ENCODE measurements at places on chromosomes 7 and 10.

DNA sequence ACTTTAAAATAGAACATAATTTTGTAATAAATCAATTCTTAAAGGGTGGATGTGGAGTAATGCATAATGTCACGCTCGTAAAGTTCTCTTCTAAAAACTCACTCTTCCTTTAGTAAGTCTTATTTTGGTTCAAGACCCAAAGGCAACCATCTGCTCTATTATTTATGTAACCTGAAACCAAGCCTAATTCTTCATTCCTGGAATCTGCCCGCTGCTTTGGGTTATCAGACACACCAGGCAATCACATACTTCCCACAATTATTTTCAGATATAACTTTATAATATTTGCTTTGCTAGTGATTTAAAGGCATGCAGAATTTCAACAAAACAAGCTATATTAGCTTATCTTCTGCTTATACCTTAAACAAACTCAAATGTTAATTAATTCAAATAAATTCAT is 39.0 kb downstream of the RAB11FIP2 start:
- no peak for DNase-seq

DNA sequence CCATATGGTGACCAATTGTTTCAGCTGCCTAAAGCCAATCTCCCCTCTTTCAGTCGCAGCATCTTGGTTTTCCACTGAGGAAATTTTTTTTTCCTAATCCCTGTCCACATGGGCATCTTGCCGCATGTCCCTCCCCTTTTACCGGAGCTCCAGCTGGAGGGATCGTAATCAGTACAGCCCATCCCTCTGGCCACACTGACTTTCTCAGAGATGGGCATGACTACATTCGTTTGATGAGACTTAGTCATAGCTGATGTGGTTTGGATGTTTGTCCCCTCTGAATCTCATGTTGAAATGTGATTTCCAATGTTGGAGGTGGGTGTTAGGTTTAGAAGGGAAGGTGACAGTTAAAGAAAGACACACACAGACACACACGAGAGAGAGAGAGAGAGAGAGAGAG is 186.8 kb upstream of the CXCL12 start:
- no peak for DNase-seq

DNA sequence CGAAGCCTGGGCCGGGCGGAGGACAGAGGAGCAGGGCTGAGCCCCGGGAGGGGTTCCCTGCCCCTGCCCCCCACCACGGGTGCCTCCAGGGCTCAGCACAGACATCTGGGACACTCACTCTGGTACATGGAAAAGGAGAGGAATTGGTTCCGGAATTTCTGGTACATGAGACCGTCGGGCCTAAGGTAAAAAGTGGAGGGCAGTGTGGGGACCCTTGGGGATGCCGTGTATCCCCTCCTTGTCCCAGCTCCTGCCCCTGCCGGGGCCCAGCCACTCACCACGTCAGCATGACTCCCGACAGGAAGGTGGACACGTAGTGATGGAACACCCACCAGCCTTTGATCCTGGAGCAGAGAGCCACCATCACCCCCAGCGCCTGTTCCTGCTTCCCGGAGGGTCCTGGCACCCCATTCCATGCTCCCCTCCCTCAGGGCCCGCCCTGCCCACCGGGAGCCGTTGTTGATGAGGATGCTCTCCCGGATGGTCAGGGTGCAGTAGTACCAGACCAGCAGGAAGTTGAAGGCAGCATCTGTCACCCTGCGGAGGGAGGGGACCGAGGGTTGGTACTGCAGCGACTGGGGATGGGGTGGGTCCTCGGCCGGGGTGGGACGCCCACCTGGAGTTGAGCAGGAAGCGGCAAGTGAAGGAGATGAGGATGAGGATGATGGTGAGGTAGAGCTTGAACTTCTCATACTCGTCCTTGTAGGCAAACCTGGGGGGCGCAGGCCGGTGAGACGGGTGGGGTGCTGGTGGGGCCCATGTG is 6.4 kb downstream of the TMEM120A start:
- no peak for DNase-seq

DNA sequence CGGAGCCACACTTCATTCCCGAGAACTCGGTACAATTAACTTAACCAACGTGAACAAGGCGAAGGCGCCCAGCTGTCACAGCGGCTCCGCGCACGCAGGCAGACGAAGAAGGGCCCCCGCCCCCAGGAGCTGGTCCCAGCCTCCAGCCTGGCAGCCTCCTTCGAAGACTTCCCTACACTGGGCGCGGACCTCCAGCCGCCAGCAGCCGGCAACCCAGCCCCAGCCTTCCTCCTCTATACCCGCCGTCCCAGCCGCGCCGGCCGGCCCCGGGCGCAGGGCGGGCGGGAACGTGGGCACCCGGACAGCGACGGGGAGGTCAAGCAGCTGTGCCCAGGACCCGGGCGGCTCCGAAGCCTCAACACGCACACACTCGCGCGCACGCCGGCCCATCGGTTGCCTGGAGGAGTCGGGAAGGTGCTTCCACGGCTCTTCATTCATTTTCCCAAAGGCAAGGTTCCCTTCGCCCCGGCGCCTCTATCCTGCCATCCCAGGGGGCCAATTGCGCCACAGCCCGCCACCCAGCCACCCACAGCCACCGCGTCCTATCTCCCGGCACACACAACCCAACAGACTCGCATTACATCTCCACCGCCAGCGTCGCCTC is 1.6 kb downstream of the CHST15 start:
- DNase-seq: no peak

GRCh38 chr10:35451151-35452016 is 115.1 kb downstream of the CCNY start:
- DNase-seq: no peak

DNA sequence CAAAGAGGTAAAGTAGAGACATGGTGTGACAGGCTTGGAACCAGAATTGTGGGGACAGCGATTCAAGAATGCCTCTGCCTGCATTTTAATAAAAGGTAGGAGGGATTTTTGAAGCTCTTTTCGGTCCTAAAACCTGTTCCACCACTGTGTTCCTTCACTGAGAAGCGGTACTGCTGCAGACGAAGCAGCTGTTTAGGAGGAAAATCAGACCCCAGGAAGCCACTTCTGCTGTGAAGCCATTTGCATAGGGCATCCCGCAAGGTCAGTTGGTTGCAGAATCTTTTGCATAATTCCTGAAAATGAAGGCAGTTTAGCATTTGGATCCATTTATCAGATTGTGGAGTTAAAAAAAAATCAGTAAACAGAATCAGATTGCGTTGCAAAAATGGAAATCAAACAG is 183.3 kb upstream of the PRKCQ start:
- DNase-seq: no peak

GRCh38 chr10:86167762-86168128 is 198.8 kb downstream of the GRID1 start:
- no peak for DNase-seq

DNA sequence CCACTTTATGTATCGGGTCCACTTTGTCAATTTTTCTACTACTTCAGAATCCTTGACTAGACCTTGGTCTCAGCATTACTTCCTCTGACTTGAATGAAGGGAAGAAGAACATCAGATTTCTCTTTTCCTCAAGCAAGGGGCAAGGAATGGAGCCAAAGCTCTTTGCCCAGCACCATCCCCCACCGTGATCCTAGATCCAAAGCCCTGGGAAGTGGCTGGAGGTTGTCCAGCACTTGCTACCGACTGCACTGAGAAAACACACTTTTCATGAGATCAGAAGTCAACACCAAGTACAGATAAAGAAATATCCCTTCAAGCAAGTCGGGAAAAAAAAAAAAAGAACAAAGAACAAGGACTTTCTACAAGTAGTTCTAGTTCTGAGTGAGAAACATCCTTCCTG is 102.1 kb upstream of the DDC start:
- no peak for DNase-seq

- no peak for DNase-seq
Measured at GRCh38 chr10:52121688-52122087, 192.4 kb upstream of the DKK1 start.

DNA sequence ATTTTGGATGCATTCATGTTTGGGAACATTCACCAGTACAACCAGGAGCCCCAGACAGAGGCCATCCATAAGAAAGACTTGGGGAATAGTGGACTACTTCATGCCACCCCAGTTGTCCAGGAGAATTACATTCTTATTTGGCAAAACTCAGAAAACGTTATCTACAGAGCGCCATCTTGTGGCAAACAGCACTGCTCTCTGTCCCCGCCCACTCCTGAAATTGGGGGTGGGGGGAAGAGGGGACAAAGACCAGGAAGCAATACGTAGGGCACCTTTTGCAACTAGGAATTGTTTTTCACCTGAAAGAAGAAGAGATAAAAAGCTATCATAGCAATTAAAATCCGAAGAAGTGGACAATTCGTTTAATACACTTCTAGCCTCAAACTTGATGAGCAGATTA is 134.6 kb upstream of the MGMT start:
- no peak for DNase-seq

DNA sequence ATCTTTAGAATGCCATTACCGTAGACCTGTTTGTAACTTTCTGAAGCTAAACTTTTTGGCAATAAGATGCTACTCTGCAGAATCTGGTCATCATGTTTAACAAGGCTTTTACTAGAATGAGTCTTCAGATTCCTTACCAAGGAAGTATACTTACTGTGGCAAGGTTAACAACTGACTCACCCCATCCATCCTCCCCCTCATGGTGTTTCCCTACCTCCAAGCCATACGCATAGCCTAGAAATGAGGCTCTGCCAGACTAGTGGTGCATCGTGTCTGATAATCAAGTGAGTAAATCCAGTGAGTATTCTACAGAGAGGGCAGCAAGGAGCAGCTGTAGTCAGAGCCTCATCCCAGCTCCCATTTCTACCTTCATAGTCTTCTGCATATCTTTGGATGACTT is 223.6 kb downstream of the IPMK start:
- DNase-seq: no peak

DNA sequence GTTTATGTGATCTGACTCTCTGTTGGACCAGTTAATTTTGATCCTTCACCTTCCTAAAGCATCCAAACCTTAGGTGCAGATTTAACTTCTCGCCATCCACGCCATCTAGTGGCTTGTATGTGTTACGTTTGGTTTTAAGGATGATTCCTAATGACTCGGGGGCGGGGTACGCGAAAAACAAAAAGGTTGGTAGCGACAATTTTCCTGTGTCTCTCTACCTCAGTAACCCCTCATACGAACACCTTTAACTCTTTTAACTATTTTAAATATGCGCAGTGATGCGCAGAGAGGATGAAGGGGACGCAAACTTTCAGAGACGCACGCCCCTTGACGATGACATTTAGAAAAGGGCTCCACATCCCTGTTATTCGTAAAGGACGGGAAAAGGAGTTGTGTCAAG is 714 bp upstream of the KCND2 start:
- DNase-seq: peak; percentile 27

GRCh38 chr7:106199813-106200364 is 84.9 kb downstream of the NAMPT start:
- DNase-seq: no peak

GRCh38 chr10:94105226-94105625 is 111.5 kb downstream of the PLCE1 start:
- no peak for DNase-seq

DNA sequence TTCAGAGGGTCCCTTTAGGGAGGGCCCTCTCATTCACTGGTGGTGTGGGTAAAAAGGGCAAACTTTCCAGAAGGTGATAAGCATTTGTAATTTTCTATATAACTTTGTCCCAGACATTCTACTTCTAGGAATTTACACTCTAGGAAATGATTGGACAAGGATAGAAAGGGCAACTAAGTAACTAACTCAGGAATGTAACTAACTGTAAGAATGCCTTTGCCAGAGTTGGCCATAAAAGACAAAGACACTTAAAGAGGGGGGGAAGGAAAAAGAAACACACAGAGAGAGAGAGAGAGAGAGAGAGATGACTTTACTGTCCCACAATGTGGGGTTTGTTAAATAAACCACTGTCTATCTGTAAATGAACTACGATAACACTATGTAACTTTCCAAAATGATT is 38.5 kb upstream of the ITPRID1 start:
- DNase-seq: no peak

DNA sequence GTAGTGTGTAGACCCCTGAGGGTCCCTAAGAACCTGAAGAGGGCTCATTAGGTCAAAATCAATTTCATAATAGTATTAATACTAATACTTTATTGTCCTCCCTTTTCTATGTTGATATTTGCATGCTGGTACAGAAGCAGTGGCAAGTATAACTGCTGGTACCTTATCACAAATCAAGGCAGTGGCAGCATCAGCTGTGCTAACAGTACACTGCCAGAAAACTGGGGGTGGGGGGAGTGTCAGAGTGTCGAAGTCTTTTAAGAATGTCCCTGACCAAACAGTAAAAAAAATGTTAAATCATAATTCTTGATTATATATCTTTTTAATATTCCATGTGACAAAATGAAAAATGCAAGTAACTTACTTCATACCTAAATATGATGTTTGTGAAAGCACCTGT is 716.9 kb downstream of the MAGI2 start:
- no peak for DNase-seq

All from brain pericyte (primary cell).